ENCODE measurements at places on chromosomes 4 and X.

DNA sequence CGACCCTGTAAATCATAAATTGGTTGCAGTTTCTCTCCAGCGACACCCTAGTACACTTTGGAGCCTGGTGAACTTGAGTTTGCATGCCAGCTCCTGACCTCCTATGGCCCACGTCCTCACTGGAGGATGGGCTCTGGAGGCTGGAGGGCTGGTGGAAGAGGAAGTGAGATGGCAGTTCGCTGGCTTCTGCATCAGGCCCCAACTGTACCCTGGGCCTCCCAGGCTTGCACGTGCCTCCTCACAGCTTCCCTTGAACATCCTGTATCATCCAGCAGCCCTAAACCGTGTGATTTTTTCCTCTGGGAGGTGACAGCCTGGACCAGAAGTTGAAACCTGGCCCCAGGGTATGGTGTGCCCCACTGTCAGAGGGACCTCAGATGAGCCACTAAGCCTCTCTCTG is 78.5 kb downstream of the HTRA3 start:
- DNase-seq = no peak

- DNase-seq = no peak
Measured at GRCh38 chrX:130296743-130297142, 28.0 kb upstream of the ZNF280C start.

GRCh38 chrX:1537031-1537715 is at the start of gene P2RY8:
P2RY8 (minus strand) TSS chrX:1537185; CDS start chrX:1466558, 70,627 bp downstream.
- DNase-seq = peak; percentile 72

DNA sequence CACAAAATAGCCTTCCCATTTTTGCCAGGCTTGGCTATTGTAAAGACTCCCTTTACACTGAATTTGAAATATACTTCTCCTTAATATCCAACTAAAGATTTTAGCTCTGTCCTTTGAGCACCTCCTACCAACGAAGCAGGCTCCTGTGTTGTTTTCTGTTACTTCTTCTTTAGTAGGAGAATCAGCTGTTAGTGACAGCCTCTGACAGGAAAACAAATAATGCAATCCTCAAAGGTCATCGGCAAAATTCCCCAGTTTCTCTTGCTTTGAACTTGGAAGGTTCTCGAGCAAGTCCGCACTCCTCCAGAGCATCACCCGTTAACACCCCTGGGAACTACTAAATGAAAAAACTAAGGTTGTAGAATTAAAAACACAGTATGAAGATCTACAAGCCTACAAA is 66.9 kb downstream of the MANBA start:
- DNase-seq = no peak

DNA sequence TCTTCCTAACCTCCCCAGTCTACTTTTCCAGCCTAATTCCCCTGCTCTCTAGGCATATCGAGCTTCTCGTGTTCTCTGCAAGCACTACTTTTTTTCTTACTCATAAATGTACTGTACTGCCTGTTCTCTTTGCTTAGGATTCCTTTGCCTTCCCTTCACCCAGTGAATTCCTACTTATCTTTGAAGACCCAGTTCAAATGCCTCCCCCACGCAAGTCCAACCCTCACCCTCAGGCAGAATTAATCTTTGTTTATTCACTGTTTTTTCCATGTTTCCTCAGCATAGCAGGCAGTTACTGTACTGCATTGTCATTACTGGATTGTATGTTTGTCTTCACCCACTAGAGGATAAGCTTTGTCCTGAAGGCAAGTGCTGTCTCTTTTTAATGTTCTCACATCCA is 287.7 kb downstream of the BMPR1B start:
- no peak for DNase-seq

GRCh38 chrX:76428243-76429130 is 977 bp downstream of the MAGEE1 start:
- peak; percentile 31 for DNase-seq

DNA sequence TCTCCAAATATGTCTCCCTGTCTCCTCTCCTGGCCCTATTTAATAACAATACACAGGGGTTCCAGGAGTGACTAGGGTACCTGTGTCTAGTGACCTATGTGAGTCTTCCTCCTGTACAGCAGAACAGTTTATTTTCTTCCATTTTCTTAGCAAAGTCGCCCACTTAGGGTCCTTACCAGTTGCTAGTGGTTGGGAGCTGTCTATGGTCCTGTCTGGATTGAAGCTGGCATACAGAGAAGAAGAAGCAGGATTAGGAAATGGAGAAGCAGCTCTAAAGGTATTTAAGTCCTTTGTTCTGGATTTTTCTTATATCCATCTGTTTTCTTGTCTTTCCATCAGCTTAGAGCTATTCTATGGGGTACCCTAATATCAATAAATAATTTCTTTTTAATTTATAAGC is 587.1 kb upstream of the CPEB2 start:
- no peak for DNase-seq

DNA sequence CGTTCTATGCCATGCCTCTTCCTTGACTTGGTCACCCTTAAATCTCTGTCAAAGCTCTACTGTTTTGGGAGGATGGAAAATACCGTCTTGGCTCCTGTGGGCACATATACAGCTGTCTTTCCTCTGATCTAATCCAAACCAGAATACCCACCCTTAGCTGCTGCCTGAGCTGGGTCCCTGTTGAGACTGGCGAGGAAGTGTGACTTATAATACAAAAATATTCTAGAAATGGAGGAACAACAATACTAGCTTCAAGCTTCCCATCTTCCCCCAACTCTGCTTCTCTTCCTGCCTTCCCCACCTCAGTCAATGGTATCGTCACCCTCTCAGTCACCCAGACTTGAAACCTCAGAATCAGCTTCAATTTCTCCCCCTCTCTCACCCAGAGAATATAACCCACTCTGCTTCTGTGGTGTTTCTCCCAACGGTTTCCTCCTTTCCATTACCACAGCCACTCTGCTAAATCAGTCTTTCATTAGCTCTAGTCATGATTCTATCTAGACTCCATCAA is 599 bp upstream of the IL2RG start:
- no peak for DNase-seq

DNA sequence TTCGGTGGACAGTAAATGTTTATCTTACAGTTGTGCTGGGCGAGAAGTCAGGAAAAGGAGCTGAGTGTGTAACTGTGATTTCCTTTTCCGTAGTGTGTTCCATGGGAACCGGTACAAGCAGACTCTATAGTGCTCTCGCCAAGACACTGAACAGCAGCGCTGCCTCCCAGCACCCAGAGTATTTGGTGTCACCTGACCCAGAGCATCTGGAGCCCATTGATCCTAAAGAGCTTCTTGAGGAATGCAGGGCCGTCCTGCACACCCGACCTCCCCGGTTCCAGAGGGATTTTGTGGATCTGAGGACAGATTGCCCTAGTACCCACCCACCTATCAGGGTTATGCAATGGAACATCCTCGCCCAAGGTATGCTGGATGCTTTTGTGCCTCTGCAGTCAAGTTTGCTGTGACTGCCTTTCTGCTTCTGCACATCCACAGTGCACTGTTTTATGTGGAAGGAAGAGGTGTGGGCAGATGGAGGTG is 27.4 kb downstream of the NOCT start:
- DNase-seq = no peak

Data from activated B cell treated with CpG ODN at 0.5 μM for 24 hours (primary cell).